Spleen (tissue), 13 donors: ENCODE measurements at places on chromosomes 13 and 19. TPM values are rescaled to one million over a fixed set of nuclear protein-coding genes. Genes with fewer than 3 reads are reported as not detected.

- DNase-seq: no peak
Observed at GRCh38 chr13:79500829-79501228, 19.9 kb downstream of the NDFIP2 start.

- DNase-seq: no peak
Observed at GRCh38 chr19:359653-359925, 15.0 kb upstream of the MIER2 start.

- no peak for DNase-seq
Observed at GRCh38 chr19:16462757-16463250, 9.0 kb downstream of the EPS15L1 start.

- no peak for DNase-seq
Observed at GRCh38 chr13:21897161-21897560, 226.3 kb downstream of the FGF9 start.

GRCh38 chr13:50236898-50237318 is 221.7 kb downstream of the KCNRG start:
- DNase-seq: no peak

DNA sequence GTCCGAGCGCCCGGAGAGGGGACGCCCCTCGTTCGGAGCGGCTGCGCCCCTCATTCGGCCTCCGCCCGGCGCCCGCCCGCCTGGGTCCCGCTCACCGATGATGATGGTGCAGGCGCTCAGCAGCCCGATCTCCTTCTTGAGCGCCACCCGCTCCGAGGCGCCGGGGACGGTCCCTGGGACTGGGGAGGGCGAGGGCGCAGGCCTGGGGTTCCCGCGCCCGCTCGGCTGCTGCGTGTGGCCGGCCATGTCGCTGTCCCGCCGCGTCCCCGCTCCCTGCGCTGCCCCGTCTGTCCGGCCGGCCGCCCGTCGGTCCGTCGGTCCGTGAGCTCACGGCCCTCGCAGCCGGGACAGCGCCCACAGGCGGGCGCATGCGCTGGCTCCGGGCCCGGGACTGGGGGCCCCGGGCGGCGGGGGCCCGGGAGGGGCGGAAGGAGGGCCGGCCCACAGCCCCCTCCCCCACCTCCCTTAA is at the start of gene SLC7A10:
TSS of gene SLC7A10 (minus strand) at position 393 of the 469 bp plus-strand sequence. CDS start at position 246, 147 bp downstream.
- DNase-seq: no peak

DNA sequence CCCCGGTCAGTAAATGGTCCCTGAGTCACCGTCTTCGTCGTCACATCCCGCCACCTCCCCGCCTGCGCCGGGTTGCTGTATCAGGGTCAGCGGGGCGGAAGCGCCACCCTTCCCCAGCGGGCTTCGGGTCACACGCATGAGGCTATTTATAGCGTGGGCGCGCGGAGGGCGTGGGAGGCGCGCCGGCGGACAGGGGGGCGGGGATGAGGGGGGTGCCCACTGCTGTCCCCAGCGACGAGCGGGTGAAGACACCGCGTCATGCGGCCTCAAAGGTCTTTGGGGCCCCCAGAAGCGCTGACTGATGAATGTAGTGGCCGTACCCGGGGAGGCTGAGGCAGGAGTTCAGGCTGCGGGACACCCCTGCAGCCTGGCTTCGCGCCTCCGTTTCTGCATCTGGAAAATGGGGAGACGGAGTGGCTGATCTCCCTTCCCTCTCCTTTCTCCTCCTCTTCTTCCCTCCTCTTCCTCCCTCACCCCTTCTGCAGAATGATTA is 7.9 kb downstream of the UNC13A start:
- peak; percentile 86 for DNase-seq

GRCh38 chr13:48708764-48709163 is 55.0 kb downstream of the CYSLTR2 start:
- DNase-seq: no peak

GRCh38 chr13:44084146-44084545 is 204.4 kb downstream of the LACC1 start:
- DNase-seq: no peak

DNA sequence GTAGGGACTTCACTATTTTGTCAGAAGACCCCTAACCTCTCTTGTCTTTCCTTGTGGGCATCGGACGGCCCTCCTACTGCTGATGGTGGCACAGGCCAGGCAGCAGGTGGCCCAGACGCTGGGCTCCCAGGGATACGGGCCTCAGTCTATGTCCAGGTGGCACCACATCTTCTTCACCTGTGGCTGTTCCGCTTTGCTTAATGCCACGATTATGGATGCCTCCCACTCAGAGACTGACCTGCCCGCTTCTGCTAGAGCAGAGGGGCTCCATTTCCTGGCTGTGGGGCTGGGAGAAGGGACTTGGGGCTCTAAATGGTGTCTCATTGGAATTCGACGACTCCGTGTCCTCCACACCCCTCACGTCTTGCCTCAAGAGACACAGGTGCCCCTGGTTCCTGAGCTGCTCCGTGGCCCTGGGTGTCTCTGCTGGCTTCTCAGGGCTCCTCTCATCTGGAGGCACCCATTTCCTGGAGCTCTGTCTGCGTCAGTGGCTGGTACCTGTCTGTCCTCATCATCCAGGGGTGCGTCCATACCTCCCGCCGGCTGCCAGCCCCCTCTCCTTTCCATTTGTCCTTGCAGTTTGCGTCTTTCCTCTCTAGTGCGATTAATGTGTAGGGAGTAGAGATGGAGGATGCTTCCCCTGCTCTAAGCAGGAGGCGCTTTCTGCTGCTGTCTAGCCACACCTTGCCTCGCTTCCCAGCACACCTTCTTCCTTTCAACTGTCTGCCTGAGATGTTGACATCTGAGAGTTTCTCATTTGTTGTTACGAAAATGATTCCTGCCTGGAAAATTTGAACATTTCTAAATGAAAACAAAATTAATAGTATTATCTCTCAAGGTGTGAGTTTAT is 63.4 kb downstream of the TEX29 start:
- DNase-seq: peak; percentile 58

DNA sequence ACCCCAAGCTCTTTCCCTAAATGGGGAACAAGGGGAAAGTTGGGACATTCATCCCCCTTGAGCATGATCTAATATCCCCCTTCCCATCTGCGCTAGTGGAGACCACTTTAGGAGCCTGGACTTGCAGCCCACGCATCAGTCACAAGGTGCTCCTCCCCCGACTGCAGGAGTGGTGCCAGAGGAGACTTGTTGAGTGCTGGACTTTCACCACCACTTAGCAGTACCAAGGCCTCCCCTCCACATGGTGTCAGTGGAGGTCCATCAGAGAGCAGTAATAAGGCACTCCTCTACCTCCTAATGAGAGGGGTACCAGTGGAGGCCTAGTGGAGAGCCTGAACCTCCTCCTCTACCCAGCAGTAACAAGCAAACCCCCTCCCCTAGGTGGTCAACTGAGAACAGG is 22.5 kb downstream of the CAB39L start:
- no peak for DNase-seq

- DNase-seq: no peak
Observed at GRCh38 chr13:42497798-42498197, 76.2 kb upstream of the TNFSF11 start.

Gene KANK2
- total RNA-seq: 83.4 TPM

Gene RGCC
- total RNA-seq: 67.7 TPM
